Activated naive CD4-positive, alpha-beta T cell treated with anti-CD3 and anti-CD28 coated beads, Interleukin-2, amount 50 U/mL, for 72 hours (primary cell): ENCODE measurements at places on chromosomes 6 and 20. TPM values are rescaled to one million over a fixed set of nuclear protein-coding genes. Genes with fewer than 3 reads are reported as not detected.

SPAG4 gene
- total RNA-seq = 9.6 TPM

TNFAIP3 gene
- total RNA-seq = 268 TPM

CYP39A1 gene
- not detected for total RNA-seq

CALHM5 gene
- total RNA-seq = not detected

LY6G6C gene
- not detected for total RNA-seq

SLC25A27 gene
- 1.9 TPM for total RNA-seq

ZNF831 gene
- 6.6 TPM for total RNA-seq

SLC17A1 gene
- total RNA-seq = 0.41 TPM

INSM1 gene
- 7.0 TPM for total RNA-seq

MTO1 gene
- 66.3 TPM for total RNA-seq

DNA sequence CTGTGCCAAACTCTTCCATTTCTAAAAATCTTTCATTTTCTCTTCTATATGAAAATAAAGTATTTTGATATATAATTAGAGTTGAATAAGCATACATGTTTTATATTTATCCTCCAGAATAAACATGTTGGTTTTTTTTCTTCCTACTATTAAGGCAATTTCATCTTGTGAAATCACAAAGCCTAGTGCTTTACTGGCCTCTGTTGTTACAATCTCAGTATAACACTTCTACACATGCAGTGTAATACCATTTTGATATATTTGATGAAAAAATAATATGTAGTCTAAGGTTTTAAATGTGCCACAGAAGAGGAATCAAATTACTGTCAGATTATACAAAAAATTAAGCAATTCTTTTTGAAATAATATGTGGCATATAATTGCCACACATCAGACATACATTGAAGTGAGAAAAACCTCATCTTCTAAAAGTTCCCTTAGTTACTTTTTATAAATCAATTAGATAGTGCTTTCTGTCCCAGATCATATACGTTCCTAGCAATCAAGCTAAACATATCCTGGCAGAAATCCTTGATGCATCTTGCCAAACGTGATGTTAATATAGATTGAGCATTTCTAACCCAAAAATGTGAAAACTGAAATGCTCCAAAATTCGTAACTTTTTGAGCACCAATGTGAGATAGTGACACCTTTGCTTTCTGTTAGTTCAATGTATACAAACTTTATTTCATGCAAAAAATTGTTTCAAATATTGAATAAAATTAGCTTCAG is 225.1 kb upstream of the MANEA start:
- DNase-seq = no peak

GRCh38 chr6:130364224-130364780 is 1.5 kb upstream of the TMEM200A start:
- no peak for DNase-seq

DNA sequence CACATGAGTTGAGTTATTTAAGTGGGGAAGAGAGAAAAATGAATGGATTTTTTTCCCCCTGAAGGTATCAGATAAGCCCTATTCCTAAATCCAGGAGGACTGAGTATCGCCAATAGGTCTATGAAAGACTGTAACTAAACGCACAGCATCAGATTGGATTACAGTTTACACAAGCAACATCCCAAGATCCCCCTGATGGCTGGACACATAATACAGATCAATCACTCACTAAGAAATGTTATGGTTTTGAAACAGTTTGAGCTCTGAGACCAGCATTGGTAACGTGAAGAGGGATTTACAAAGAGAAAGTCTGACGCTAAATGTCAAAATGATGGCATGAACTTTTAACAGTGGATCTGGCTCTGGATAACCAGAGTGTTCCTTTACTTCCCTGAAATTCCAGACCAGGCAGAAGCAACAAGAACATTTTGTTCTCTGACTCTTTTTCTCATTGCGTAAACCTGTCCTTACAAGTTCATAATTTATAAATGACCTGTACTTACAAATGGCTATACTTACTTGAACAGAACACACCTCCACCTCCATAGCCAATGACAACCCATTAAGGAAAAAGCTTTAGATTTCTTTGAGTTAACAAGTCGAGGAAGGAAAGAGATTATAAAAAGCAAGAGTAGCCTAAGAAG is 131.8 kb upstream of the BEND3 start:
- DNase-seq = no peak

GRCh38 chr20:50446351-50447101 is 63.7 kb upstream of the PTPN1 start:
- DNase-seq = no peak

- DNase-seq = no peak
Observed at GRCh38 chr6:30857549-30857948, 26.8 kb upstream of the DDR1 start.

- DNase-seq = no peak
Observed at GRCh38 chr6:24831771-24832716, 33.3 kb upstream of the ARMH2 start.

DNA sequence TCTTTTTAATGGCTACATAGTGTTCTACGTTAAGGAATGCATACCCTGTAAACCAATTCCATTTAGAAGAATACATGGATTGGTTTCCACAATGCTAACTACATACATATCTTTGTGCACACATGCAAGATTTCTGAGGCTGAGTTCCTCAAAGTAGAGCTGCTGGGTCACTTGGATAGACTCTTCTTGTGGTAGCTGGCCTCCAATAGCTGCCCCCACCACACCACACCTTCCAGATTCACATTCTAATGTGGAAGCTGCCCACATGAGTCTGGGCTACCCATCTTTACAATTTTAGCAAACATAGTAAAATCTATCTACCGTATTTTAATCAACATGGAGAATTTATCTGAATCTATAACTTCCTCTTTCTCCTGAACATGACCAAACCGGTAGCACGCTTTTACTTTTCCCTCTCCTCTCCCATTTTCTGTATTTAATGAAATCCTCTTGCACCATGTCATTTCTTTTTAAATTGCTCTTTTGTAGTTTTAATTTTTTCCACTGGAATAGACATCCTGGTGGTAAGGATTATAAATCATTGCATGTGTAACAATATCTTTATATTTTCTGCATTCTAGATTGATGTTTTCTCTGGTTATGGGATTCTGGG is 74.7 kb upstream of the CITED2 start:
- no peak for DNase-seq

GRCh38 chr6:166477647-166478365 is 95.1 kb upstream of the MPC1 start:
- no peak for DNase-seq

DNA sequence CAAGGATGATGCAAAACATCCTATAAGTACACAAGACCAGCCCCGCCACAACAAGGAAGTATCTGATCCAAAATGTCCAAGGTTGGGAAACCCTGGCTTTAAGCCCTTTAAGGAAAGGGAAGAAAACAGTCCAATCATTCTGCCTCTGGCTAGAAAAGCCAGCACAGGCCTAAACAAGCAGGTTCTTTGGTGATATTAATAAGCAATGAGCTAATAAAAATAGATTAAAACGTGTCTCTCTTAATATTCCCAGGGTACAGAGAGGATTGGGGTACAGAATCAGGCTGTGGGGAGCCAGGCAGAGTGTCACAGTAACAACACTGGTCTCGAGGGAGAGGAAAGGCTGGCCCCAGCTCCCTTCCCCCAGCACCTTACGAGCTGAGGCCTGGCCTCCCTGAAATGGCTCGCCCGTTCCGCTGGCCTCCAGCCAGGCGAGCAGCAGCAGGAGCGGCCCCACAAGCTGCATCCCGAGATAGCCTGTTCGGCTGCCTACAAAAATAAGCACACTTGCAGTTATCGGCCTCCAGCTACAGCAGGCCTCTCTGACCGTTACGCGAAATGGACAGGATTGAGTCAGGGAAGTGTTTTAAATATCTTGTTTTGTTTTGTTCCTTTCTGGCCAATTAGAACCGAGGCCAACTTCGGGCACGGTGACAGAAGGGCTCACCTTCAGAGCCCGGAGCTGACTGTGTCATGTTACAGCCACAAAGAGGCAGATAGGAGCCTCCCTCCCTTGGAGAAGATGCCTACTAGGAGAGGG is 4.0 kb upstream of the ZMYND8 start:
- DNase-seq = no peak

DNA sequence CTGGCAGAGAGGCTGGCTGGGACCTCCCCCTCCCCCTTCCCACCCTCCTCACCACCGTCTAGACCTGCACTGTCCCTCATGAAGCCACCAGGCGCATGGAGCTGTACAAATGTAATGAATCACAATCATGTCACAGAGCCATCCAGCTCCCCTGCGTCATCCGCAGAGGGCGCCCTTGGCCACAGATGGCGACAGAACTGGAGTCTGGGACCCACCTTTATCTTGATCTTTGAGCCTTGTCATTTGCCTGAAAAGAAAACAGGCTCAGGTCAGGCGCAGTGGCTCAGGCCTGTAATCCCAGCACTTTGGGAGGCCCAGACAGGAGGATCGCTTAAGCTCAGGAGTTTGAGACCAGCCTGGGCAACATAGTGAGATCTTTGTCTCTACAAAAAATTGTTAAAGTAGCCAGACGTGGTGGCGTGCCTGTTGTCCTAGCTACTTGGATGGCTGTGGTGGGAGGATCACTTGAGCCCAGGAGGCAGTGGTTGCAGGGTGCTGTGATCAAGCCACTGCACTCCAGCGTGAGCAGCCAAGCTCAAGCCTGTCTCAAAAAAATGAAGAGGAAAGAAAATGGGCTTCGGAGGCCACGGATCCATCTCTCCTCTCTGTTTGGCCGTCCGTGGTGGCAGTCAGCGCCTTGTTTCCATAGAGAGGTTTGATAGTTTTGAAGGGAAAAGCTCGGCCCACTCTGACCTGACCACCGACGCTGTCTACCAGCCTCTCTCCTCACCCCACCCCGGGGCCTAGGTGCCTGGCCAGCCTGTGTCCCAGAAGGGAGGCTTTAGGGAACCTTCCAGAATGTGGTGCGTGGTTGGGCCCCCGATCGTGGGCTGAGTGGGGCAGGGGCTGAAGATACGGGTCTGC is 6.2 kb downstream of the COL9A3 start:
- DNase-seq = no peak

GRCh38 chr6:131823276-131823902 is 15.6 kb downstream of the ENPP1 start:
- no peak for DNase-seq

- DNase-seq = no peak
Observed at GRCh38 chr20:1469925-1470571, 3.4 kb upstream of the NSFL1C start.

GRCh38 chr6:170522565-170523183 is 30.4 kb downstream of the PSMB1 start:
- DNase-seq = no peak

DNA sequence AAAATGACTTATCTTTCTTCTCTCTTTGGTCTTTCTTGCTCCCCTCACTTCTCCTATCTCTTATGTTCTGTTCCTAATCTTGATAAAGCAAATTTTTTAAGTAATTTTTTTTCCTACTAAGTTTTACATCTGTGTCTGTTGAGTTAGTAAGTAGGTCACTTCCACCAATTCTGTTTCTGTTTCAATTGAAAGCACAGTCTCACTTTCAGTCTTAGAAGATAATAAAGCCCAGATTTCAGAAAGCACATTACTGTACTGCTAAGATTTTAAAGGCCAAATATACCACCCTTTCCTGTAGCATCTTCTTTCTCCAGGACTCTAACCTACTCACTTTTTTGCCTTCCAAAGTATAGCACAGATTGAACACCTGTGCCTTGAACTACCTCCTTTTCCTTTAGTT is 866.1 kb upstream of the ADGRB3 start:
- no peak for DNase-seq

DNA sequence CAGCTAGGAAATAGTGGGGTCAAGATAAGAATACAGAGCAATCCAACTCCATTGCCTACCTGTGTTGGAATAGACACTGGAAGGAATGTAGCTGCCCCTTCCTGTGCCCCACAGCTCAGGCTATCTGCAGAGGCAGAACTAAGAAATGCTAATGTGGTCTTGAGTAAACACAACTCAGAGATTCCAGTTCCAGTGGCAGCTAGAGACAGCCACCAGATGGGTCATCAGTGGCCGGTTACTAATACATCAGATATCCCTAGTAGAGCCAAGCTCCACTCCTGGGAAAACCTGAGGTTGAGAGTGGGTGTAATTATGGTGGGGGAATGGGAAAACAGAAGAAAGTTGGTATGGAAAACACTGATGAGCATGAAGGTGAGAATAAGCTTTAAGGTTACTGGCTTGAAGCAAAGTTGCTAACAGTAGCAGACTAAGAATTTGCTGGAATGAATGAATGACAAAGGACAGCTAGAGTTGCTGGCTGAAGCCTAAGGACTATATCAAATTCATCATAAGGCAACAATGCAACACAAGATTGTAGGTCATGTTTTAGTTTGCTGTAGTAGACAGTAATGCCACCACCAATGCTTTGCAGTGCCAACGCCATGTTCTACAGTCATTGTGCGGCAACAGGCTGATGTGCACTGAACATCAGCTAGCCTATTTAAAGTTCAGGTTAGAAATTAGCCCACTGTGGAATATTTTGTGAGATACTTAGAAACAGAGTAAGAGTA is 28.3 kb upstream of the FAM83C start:
- no peak for DNase-seq

- DNase-seq = no peak
Observed at GRCh38 chr6:162019349-162019748, 708.2 kb downstream of the PRKN start.

- no peak for DNase-seq
Observed at GRCh38 chr6:135358251-135358821, 139.2 kb downstream of the AHI1 start.

DNA sequence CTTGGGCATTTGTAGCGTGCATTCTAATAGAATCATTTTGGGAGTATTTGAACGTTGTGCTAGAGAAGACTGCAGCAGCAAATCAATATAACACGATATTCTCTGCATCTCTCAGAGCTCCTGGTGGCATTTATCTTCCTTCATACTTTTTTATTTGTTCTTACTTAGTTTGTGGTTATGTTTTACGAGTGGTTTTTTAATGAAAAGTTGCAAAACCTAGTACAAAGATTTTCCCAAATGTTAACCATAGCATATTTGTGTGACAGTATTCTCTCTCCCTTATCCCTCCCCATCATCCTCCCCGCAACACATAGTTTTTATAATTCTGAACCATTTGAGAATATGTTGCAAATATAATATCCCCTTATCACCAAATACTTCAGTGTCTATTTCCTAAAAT is 50.4 kb downstream of the JARID2 start:
- no peak for DNase-seq

- DNase-seq = no peak
Observed at GRCh38 chr6:149891259-149891658, 6.7 kb downstream of the RAET1E start.

- no peak for DNase-seq
Observed at GRCh38 chr20:40467067-40467466, 222.0 kb downstream of the MAFB start.

DNA sequence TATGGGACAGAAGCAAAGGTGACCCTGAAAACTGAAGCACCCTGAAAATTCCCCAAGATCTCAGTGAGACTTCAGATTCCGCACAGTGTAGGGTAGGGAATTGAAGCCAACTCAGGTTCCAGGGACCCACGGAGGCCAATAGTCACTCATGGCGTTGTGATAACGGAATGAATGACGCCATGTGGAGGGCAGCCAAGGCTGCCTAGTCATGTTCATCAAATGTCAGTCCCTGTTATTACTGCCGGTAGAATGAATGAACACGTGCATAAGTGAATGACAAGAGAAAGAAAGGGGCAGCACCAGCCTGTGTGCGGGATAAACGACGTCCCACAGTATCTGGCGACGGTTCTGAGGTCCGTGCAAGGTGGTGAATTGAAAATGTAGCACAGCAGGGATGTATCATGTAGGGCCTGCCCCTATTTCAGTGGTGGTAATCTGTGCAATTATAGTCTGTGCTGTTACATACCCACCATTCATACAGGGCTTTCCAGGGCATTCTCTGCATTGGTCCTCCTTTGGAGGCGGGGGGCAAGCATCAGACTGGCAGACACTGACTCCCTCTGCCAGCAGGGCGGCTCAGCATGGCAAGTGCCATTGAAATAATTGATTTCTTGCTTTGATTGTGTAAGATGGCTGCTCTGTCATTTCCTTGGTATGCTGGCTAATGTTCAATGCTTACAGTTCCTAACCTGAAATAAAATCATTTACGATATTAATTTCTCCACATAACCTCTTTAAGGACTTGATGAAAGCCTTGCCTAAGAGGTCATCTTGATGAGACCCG is 386.9 kb downstream of the CDH4 start:
- no peak for DNase-seq
